ENCODE measurements at places on chromosomes 11 and 22. TPM values are rescaled to one million over a fixed set of nuclear protein-coding genes. Genes with fewer than 3 reads are reported as not detected.

Gene C11orf97
- not detected for total RNA-seq

GRCh38 chr11:75342966-75343870 lies 8.2 kb downstream of the ARRB1 start:
- no peak for ATAC-seq

GRCh38 chr22:49827853-49828598 lies at the start of gene BRD1:
BRD1 (minus strand) TSS chr22:49827873; CDS start chr22:49824317, 3,556 bp downstream.
- peak; percentile 82 for ATAC-seq

DNA sequence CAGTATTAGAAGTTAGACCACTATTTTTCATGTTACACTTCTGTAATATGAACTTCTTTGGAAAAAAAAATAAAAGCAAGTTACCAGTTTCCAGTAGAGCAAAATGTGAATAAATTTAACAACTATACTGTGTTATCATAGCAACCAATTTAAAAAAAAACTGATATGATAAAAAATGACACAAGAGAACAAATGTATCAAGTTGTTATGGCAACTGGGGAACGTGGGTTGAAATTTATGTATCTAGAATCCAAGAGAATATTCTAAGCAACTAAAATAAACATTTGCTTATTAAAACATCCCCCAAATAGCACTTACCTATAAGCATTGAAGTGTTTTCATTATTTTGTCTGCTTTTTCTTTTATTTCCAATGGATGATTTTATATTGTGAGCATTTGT lies 442.4 kb downstream of the DLG2 start:
- no peak for ATAC-seq

- ATAC-seq = no peak
Observed at GRCh38 chr22:50317178-50317577, 9.6 kb downstream of the DENND6B start.

GRCh38 chr11:34214961-34215805 lies 109.8 kb downstream of the NAT10 start:
- no peak for ATAC-seq

GRCh38 chr11:287821-288477 lies 977 bp upstream of the PGGHG start:
- no peak for ATAC-seq

- no peak for ATAC-seq
Observed at GRCh38 chr11:78044706-78045105, 19.0 kb upstream of the THRSP start.

DNA sequence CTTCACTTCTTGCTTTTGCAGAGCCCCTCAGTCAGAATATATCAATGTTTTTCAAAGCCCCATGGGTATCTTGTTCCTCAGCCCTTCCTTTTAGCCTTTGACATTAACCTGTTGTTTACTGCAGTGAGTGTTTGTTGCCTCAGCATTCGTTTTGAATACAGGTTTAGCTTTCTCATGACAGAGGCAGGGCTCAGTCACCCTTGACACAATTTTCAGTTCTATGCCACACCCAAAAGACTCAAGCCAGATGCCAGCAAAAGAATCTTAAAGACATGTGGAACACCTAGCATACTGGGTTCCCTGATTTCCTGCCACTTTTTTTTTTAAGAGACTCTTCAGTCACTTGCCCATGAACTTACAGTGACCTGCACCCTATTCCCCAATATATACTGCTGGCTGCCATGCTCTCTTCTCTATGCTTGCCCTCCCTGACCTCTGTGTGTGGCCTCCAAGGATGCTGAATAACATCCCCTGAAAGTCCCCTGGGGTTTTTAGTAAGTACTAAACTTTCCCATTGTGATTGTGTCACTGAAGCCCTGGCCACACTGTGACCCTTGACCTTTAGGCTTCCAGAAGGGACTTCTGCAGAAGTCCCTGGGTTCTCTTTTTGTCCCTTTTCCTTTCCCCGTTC lies 1225.5 kb downstream of the TBC1D22A start:
- no peak for ATAC-seq

GRCh38 chr22:36699915-36700314 lies 3.6 kb downstream of the CACNG2 start:
- no peak for ATAC-seq

DNA sequence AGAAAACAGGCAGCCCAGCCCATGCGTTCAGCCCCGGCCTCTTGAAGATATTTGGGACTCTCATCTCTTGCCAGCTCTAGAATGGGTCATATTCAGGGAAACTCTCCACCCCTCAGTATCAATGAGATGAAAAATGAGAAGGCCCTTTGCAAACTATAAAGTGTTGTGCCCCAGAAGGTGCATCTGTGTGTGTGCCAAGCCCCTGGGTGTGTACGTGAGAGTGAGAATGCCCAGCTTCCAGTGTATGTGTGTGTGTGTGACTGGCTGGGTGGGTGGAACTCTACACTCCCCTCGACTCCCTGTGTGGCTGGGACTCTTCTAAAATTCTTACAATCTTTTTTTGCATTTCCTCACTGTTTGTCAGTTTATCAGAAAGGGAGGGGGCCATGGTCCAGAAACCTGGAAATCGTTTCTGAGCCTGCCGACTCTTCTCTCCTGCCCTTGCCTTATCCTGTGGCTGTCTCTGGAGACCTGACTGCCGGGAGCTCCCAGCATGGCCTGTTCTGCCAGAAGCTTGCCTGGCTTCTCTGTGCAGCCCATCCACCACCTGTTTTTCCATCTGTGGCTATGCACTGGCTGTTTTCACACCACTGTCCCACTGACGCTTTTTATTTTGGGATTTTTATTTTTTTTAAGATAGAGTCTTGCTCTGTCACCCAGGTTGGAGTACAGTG lies 1.2 kb downstream of the P2RY6 start:
- no peak for ATAC-seq

GRCh38 chr11:64786308-64786707 lies 8.0 kb upstream of the SF1 start:
- ATAC-seq = no peak

Gene MS4A4E
- total RNA-seq = 3.0 TPM

GRCh38 chr11:29978549-29978948 lies 38.3 kb downstream of the KCNA4 start:
- ATAC-seq = no peak

GRCh38 chr11:108694846-108695245 lies 30.0 kb downstream of the DDX10 start:
- no peak for ATAC-seq

Gene HTR3A
- total RNA-seq = not detected

- peak; percentile 16 for ATAC-seq
Observed at GRCh38 chr11:75557666-75558494, 4.2 kb upstream of the SERPINH1 start.

DNA sequence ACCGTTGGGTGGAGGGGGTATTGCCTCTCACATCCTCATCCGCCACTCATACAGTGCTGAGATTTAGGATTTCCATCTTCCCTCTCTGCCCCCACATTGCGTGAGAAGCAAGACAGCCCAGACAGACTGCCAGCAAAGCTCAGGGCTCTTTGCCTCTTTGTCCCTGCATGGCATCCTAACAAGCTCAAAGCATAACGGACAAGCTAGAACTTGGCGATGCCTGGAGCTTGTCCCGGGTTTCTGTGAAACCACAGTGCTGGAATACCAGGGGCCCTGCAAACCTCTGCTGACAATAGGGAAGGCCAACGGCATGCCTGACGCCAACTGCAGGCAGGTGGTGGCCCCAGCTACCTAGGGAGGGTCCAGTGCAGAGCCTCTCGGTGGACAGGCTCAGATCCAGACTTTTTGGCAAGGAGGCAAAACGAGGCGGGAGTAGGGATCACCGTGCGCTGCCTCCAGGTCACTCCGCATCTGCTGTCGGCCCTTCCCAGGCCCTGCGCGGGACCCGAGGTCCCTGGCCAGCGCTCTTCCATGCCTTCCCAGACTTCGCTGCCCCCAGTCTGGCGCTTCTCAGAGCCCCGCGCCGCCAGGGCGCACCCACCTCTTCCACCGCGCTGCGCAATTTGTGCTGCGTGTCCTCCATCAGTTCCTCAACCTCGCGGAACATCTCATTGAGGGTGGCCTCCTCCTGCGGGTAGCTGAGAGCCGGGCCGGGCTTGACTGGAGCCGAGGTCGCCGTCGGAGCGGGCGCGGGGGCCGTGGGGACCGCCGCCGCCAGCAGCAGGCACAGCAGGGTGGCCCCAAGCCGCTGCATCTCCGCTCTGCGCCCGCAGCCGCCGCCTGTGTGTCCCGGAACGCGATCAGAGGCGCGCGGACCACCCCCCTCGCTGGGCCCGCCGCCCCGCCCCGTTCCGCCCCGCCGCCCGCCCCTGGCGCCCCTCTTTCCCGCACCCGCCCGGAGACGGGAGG lies at the start of gene DKK3:
DKK3 (minus strand) TSS at position 858 of the 969 bp plus-strand sequence; CDS start at position 814, 44 bp downstream.
- peak; percentile 34 for ATAC-seq

DNA sequence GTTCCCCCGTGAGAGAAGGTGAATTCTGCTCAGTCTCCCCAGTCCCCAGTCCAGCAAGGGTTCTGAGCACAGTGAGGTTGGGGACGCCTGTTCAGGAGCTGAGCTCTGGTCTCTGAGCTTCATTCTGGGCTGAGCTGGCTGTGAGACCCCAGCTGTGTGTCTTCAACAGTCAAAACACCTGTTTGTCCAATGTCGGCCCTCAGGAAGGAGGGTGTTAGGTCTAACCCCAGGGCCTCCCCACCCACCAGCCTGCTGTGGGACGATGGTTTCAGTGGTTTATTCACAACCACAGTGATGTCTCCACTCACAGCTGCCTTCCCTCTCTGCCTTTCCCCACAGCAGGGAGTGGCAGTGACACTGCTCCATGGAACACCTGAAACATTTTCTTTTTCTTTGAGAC lies 1282.9 kb downstream of the TBC1D22A start:
- ATAC-seq = no peak

DNA sequence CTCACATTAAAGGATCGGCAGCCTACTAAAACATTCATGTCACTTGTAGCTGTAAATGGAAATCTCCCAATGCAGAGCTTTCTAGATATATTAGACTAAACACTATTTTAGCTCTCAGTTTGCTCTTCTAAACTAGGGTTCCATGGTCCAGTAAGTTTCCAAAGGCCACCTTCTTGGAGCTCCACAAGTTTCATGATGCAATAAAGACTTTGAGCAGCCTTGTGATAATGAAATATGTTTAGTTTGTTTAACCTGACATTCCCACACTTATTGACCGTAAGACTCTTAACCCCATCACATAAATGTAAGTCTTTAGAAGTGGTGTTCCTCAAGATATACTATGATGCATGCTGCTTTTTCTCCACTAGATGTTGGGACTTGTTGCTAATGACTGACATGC lies 87.7 kb downstream of the TRIM44 start:
- no peak for ATAC-seq

- no peak for ATAC-seq
Observed at GRCh38 chr11:115617767-115618166, 113.6 kb upstream of the CADM1 start.

DNA sequence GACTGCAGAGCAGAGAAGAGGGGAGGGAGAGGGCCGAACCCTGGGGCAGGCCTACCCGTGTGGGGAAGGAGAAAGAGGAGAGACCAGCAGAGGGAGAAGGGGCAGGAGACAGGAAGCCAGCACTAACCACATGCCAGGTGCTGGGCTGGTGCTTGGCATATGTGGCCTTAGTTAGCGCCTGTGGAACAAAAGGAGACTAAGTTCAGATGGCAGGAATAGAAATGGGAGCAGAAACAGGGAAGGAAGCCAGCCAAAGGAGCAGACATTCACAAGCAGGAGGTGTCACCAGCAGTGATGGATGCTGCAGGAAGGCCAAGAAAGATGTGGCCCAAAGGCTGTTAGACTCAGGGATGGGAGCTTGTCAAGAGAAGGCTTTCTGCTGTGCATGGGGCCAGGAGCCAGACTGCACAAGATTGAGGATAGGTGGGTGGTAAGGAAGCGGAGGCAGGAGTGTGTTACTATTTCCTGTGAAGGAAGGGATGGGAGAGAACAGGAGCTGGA lies 26.7 kb downstream of the TREH start:
- no peak for ATAC-seq

Gene VPREB1
- not detected for total RNA-seq

Gene POU2AF1
- total RNA-seq = 0.10 TPM

- no peak for ATAC-seq
Observed at GRCh38 chr11:33861386-33861785, 30.5 kb downstream of the LMO2 start.

Gene ARFGAP2
- total RNA-seq = 223 TPM

DNA sequence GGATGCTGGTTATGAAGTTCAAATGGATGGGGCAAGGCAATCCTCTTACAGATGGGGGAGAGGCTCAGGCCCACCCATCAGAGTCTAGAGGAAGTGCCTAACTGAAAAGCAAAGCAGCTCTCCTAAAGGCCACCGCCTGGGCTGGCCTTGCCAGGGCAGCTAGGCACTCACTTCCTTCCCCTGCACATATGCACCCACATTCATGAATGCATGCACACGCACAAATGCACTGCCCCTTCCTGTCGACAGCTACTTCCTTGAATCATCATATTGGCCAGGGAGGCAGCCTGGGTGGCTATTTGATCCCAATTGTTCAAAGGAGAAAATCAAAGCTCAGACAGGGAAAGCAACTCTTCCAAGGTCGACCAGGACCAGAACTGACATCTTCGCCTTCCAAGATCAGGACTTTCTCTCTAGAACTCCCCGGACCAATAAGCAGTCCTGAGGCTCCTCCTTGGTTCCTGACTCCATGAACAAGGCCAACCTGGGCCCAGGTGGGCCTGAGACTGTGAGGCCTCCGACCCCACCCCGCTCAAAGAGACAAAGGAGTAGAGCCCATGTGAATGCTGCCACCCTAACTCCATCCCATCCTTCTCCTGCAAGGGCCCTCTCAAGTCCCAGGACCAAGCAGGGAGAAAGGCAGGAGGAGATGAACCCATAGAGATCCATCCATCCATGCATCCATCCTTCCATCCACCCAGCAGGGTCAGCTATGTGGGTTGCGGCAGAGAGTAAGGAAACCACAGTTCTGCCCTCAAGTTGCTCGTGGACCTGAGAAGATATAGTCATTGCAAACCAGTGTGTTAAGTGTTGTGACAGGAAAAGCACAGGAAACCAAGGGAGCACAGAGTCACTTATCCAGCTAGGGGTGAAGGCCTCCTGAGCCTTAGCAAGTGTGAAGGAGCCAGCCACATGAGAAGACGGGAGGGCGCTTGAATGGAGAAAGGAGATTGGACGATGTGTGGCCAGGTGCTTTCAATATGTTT lies 35.4 kb upstream of the LMO1 start:
- ATAC-seq = no peak
